Uterus (tissue), 4 donors: ENCODE measurements at places on chromosomes 1 and 21. TPM values are rescaled to one million over a fixed set of nuclear protein-coding genes. Genes with fewer than 3 reads are reported as not detected.

Gene RAB3B
- 0.06 TPM for total RNA-seq

Gene CSF1
- 35.7 TPM for total RNA-seq

Gene NBPF10
- 4.0 TPM for total RNA-seq

Gene DMBX1
- not detected for total RNA-seq

Gene CLIC6
- total RNA-seq, result under 0.01 TPM

Gene NAXE
- total RNA-seq, result 62.4 TPM

Gene EXO1
- total RNA-seq, result 10.0 TPM

DNA sequence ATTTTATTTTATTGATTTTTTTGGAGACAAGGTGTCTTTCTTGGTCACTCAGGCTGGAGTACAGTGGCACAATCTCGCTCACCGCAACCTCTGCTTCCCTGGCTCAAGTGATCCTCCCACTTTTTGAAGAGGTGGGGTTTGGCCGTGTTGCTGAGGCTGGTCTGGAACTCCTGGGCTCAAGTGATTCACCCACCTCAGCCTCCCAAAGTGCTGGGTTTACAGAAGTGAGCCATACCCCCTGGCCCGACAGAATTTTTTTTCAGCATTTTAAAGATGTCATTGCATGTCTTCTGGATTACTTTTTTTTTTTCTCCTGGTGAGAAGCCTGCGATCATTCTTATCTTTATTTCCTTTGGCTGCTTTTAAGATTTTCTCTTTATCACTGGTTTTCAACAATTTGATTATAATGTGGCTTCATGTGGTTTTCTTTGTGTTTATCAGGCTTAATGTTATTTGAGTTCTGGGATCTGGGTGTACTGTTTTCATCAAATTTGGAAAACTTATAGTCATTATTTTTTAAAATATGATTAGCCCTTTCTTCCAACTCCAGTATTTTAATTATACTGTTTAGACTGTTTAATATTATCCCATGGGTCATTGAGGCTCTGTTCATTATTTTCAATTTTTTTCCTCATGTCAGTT, 23.1 kb upstream of the PTBP2 start:
- no peak for DNase-seq

DNA sequence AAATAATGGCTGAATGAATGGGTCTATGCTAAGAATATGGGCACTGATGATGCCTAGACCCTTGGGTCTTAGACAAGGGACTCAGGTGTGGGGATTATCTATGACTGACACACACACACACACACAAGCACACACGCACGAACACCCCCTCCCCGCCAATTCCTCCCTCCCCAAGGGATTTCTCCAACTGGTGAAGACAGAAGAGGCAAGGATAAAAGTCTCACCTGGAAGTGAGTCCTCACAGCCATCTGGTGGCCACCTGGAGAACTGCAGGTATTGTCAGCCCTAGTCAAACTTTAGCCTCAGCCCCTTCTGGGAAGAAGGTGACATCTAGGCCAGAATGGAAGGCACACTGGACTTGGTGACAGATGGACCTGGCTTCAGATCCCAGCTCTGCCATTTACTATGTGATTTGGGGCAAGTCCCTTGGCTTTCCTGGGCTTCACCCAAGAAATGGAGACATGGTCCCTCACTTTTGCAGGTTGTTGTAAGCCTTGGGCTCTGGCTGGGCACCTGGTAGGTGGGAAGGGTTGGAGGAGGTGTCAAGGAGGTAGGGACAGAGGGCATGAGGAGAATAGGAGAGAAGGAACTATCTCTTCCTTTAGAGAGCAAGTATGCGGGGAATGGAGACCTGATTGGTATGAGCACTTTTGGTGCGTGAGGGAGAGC, 4.0 kb upstream of the GPR3 start:
- peak; percentile 74 for DNase-seq

GRCh38 chr1:198849093-198849492, 210.3 kb downstream of the PTPRC start:
- DNase-seq, result no peak

GRCh38 chr21:40751221-40751620, 95.7 kb downstream of the DSCAM start:
- no peak for DNase-seq

GRCh38 chr1:88239205-88239604, 444.9 kb upstream of the PKN2 start:
- no peak for DNase-seq

GRCh38 chr1:23169195-23169575, 529 bp upstream of the LUZP1 start:
- DNase-seq, result no peak

- DNase-seq, result no peak
These were observed 20.3 kb downstream of the TNNT2 start for GRCh38 chr1:201357211-201357610.

GRCh38 chr1:25654109-25654660, 37.6 kb downstream of the MAN1C1 start:
- DNase-seq, result no peak

DNA sequence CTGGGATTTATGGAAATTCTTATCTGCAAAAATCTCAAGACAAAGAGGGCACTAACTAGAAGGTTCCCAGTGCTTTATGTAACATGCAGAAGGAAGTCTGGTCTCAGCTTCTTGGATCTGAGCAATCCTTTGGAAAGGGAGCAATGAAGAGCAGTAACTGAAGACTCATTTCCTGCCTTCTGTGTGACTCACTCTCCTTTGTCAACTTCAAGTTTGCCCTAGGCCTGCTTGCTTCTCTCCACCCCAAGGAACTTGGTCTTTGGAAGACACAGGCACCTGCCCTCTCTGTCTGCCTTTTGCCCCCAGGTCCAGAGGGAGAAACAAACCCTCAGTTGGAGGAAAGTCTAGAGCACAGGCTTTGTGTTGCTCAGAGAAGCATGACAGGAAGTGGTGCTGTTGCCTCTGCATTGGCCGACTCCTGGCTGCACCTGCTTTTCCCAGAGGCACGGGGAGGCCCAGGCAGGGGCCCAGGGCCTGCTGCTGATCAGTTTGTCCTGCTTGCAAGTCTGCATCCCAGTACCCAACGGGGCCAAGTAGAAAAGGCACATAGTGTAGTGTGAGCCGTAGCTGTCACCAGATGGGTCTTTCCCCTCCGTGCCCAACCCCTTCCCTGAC, 137.2 kb downstream of the DHRS3 start:
- DNase-seq, result no peak

DNA sequence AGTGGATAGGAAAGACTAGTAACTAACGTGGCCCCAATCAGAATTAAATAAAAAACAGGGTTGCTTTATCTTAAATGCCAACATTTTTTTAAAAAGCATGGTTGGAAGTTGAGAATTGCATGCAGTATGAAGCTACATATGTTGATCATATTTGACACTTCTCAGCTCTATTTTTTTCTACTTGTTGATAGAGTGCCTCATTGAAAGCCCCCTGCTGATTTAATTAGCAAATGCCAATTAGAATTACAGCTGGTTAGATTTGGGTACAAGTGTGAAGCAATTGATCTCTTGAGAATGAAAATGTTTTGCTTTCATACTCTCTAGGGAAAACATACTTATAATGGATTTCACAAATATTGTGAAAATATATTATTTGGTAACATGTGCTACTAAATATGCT, 40.5 kb downstream of the CHD1L start:
- DNase-seq, result no peak

DNA sequence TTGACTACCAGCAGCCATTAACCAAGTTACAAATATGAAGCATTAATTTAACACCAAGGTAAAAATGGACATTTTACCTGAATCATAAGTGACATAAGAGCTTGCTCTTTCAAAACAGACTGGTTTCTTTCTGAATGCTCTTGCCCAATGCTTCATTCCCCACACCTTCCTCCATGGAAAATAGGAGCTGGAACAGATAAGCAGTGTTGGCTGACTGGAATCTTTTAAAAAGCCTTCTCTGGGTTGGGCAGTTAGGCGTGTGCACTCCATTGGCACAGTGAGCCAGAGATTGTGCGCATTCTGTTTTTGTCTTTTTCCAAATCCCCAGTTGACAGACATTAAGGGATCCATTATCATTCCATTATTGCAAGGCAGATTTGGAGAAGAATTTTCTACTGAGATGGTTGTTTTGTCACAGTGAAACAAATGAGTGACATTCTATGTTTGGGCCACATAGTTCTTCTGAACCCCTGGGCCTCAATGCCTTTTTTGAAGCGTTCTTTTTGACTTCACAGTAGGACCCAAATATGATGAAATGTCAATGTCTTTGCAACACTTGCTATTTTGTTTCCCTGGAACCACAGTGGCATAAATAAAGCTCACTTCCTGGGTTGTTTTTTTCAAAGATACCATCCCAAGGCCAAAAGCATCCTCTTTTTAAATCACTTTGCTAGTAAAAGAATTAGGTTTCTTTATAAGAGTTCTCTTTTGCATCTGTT, 32.3 kb downstream of the LRRC8B start:
- DNase-seq, result no peak

DNA sequence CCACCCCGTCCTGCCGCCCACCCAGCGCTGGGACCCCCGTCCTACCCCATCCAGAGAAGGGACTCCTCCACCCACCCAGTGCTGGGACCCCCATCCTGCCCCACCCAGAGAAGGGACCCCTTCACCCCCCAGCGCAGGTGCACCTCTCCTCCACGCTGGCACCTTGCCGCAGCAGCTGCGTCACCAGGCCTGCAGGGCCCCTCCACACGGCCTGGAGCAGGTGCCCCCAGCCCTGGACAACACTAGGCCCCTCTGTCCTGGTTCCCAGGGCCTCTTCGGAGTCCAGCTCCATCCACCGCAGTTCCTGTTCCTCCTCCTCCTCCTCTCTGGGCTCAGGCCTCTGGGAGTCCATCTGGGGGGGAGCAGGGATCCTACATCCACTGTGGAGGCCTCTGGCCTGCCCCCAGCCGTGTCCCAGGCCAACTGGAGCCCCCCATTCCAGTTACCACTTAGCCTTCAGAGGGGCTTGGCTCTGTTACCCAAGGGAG, 378 bp downstream of the ANKRD65 start:
- no peak for DNase-seq

DNA sequence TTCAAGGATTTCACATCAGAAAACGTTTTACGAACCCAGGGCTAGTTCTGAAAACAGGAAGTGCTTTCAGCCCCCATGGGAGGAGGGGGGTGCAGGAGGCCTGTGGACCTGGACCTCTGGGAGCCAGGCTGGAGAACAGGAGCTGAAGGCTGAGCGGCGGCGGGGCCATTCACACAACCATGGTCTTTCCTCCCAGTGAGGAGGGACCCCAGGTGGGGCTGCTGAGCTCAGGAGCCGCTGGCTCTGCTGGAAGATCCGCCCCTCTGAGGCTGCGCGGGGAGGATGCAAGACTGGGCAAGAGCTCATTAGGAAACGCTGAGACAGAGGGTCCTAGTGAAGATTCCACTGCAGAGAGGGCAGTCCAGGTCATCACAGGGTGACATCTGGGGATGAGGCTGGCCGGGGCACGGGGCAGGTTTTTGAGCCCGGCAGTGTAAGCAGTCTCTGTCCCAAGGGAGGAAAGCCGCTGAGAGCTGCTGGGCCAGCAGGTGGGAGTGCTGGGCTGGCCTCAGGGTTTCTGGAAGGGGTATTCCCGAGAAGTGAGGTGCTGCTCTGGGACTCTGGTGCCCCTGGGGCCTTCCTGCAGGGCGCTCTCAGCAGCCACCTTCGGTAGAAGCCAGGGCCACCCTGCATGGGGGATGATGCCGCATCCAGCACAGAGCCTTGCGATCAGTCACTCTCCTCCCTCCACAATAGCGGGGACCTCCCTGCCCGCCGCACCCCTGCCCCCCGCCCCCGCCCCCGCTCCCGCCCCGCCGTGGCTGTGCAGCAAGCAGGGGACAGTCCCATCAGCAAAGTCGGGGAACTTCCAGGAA, 7.5 kb downstream of the MX2 start:
- peak; percentile 31 for DNase-seq

DNA sequence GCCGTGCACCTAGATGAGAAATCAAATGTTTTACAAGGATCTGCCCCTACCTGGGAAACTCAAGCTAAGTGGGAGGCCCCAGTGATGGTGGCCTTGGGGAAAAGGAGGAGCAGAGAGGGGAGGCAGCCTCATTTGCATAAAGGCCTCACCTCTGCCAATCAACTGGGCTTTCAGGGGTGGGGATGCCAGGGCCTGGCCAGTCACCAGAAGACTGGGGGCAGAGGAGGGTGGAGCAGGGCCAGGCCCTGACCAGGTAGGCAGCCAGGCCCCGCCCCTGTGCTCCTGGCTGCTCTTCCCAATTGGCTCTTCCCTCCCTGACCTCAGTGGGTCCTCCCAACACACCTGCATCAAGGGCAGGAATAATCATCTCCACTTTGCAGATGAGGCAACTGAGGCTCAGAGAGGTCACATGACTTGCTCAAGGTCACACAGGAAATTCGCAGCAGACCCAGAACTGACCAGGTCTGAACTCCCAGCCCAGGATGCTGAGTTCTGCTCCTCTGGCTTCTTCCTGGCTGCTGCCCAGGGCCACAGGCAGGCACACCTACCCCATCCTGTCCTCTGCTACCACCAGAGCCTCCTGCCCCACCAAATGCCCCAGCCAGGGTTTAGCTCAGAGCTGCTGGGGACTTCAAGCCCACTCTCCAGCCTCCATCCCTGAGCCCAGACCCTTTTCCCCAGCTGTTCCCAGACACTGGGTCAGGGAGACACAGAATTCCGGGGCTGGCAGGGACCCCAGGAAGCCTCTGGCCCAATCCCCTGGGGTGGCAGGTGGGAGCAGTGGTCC, 677.9 kb downstream of the MATN1 start:
- no peak for DNase-seq

- DNase-seq, result no peak
These were observed 759.0 kb upstream of the ADAMTS5 start for GRCh38 chr21:27725916-27726315.

DNA sequence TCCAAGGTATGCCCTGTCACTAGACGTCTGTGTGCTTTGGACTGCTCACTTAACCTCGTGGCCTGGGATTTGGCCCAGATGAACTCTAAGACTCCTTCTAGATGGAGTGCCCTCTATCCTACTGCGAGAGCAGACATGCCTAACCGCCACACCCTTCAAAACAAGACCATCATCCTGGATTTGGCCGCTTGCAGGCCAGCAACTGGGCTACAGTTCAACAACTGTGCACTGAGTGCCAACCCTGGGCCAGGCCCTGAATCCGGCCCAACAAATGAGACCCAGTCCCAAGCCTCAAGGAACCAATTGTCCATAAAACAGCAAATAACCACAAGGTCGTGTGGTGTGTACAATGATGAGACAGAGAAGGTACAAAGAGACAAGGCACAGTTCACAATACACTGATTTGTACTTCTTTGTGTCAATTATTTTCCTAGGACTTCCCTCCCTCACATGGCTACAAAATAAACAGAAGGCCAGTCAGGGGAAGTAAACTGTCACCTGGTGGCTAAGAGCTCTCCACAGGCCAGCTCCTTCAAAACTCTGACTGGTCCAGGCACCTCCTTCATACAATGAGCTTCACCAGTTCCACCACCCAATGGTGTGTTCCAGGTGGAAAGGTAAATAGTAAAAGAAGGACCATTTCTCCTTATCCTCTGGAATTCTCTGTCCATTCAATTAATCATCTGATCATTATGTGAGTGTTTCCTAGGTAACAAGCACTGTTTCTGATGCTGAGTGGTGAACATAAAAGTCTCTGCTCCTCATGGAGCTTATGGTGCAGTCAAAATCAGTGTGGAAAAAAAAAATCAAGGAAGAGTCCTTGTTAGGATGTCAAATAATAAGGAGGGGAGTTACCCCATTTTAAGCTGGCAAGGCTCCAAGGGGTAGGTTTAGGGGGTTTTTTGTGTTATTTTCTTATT, 60.4 kb downstream of the CAPZB start:
- no peak for DNase-seq
